T-helper 2 cell treated with Interferon-gamma antibody and Interleukin-4, amounts not matched to agents 5 μg/mL and 100 μg/mL, for 36 hours (primary cell): ENCODE measurements at places on chromosomes 11 and 22.

- no peak for DNase-seq
Observed at GRCh38 chr11:9765320-9766101, 101.6 kb downstream of the SWAP70 start.

DNA sequence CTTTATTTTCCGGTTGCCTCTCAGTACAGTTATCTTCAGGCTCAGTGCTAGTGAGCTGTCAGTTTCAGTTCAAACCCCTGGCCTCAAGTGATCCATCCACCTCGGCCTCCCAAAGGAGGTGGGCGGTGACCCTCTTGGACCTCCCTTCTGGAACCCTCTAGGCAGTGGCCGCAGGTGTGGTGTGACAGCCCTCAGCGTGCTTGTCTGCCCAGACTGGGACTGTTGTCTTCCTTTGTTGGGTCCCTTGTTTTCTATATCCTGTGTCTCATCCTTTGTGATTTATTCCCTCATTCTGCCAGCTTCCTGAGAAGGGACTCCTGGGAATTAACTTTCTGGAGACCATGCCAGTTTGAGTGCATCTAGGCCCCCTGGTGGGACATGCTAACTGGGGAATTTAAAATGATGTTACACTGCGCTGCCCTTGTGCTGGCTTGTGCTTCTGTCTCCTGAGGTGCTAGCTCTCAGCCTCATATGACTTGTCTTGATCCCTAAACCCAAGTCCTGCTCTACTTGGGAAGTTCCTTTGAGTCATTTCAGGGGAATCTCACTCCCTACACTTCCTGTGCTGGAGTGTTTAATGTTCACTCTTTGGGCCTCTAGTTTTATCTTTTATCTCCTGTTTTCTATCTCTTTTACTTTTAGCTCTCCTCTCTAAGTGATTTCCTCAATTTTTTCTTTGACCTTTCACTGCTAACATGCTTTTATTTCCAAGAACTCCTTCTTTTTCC lies 19.4 kb downstream of the MED15 start:
- DNase-seq, result no peak

DNA sequence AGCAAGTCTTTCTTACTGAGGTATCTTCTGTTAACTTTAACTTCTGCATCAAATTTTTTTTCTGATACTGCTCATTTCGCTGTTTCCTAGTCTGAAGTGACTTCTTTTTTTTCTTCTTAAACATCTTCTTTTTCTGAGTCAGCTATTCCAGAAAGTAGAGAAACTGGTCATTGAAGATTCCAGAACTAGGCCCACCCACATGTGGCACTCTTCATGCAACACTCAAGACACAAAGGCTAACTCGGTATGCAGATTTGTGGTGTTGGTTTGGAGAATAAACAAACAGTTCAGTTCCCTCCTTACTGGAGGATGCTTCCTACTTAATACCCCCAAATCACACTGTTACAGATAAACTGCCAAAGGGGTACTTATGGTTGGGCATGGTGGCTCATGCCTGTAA lies 25.2 kb upstream of the MTCH2 start:
- no peak for DNase-seq

- no peak for DNase-seq
Observed at GRCh38 chr11:17389957-17390649, 1.6 kb upstream of the KCNJ11 start.

- no peak for DNase-seq
Observed at GRCh38 chr11:7871056-7871455, 60.0 kb downstream of the OR10A6 start.

GRCh38 chr11:78187366-78188285 lies 800 bp downstream of the KCTD21 start:
- peak; percentile 87 for DNase-seq

GRCh38 chr11:79794484-79795393 lies 353.9 kb upstream of the TENM4 start:
- DNase-seq, result no peak

GRCh38 chr11:106281455-106282173 lies 204.2 kb downstream of the AASDHPPT start:
- DNase-seq, result no peak

- DNase-seq, result peak; percentile 59
Observed at GRCh38 chr11:133966921-133967598, 10.3 kb upstream of the IGSF9B start.

- no peak for DNase-seq
Observed at GRCh38 chr11:22930816-22931594, 70.7 kb upstream of the CCDC179 start.

DNA sequence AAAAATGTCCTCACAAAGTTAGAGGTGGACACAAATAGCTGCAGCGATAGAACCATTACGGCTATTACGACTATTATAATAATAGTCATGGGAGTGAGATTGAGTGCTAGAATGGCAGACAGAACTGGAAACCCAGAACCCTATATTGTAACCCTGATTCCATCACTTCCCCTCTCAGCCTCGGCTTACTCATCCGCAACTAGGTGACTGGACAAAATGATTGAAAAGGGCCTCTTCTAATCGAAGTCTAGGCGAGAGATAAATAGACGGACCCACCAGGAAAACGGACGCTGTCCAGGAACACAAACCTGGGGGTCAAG lies 629 bp downstream of the PSMA1 start:
- DNase-seq, result no peak

DNA sequence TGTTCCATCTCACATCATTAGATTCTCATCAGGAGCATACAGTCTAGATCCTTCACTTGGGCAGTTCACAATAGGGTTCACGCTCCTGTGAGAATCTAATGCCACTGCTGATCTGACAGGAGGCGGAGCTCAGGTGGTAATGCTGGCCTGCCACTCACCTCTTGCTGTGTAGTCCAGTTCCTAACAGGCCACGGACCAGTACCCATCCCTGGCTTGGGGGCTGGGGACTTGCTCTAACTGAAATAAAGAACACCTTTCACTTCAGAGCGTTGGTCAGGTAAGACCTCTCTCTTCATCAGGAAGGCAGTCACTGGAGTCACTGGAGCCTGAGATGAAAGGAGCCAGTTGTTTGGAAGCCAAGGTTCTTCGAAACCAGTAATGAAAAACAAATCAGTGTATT lies 41.7 kb downstream of the PRMT3 start:
- DNase-seq, result no peak

- DNase-seq, result no peak
Observed at GRCh38 chr11:33445761-33446161, 188.6 kb downstream of the HIPK3 start.

DNA sequence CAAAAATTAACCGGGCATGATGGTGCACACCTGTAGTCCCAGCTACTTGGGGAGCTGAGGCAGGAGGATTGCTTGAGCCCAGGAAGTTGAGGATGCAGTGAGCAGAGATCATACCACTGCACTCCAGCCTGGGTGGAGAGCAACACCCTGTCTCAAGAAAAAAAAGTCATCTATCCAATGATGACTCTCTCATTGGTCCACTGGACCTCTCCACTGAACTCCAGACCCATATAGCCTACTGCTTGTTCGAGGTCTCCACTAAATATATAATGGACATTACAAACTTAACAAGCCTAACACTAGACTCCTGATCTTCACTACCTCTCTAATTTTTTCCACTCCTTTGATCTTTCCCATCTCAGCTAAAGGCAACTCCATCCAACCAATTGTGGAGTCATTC lies 33.5 kb upstream of the MTCH2 start:
- no peak for DNase-seq

DNA sequence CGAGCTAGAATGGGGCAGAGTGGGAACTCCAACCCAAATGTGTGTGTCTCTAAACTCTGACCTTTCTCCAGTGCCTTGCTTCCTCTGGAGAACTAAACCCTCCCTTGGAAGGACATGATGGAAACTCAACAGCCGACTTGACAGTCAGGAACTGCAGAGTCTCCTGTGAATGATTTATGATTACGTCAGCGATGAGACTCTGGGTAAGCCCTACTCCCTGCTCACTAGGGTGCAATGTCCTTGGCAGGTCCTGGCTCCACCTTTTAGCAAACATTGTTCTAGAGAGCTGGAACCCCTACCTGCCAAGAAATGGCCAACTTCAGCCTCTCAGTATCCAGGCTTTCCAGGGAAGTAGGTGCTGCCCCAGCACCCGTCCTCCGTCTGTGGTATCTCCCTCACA lies 96.1 kb upstream of the CD82 start:
- no peak for DNase-seq

DNA sequence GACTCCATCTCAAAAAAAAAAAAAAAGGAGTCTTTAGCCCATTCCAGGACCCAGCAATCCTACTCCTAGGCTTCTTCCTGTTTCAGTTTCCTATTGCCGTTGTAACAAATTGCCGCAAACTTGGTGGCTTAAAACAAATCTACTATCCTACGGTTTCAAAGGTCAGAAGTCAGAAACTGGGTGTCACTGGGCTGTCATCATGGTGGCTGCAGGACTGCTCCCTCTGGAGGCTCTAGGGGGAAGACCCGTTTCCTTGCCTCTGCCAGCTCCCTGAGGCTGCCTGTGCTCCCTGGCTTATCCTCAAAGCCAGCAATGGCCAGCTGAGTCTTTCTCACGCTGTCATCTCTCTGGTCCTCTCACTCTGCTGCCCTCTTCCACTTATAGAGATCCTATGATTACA lies 8.7 kb upstream of the DAGLA start:
- DNase-seq, result no peak

DNA sequence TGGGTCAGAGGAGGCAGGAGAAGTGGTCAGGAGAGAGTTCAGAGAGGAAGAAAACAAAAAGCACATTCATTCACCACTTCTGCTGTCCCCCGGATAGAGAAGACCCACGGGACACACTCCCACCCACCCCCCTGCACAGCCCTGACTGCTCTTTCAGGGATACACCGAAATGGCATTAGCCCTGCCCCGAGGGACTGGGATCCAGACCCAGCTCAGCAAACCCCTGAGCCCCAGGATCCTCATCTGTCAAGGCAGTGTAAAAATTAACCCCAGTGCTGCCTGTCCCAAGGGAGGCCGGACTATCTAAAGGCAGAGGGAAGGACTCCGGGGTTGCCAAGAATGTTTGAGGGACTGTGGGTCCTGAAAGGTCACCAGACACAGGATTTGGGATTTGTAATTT lies 31.2 kb downstream of the TPBGL start:
- no peak for DNase-seq

DNA sequence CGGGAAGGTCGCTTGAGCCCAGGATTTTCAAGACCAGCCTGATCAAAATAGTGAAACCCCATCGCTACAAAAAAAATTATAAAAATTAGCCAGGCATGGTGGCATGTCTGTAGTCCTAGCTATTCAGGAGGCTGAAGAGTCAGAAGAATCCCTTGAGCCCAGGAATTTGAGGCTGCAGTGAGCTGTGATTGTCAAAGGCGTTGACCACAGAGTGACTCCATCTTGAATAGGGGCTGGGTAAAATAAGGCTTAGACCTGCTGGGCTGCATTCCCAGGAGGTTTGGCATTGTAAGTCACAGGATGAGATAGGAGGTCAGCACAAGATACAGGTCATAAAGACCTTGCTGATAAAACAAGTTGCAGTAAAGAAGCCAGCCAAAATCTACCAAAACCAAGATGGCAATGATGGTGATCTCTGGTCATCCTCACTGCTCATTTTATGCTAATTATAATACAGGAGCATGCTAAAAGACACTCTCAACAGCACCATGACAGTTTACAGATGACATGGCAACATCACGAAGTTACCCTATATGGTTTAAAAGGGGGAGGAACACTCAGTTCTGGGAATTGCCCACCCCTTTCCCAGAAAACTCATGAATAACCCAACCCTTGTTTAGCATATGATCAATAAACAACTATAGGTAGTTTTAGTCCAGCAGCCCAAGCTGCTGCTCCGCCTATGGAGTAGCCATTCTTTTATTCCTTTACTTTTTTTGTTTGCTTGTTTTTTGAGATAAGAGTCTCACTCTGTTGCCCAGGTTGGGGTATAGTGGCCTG lies 2.8 kb upstream of the RDX start:
- DNase-seq, result no peak

GRCh38 chr11:66595245-66595904 lies 2.4 kb downstream of the CCS start:
- no peak for DNase-seq

DNA sequence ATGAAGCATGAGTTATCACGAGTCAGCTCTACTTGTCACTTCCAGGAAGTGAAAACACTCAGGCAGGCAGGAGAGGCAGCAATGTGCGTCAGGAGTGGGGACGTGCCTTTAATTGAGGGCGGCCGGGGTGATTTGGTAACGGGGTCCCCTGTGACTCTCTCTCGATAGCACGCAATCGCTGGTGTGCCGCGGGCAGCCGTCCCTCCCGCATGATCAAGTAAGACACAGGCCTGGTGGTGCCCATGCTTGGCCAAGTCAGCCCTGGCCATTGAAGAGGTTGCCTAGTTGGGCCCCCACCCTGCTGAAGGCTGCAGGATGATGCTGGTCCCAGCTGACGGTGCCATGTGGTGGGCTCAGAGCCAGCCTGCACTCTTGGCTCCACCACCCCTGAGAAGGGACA lies 29.7 kb downstream of the CACNG2 start:
- no peak for DNase-seq

GRCh38 chr11:70243912-70244652 lies 26.4 kb upstream of the PPFIA1 start:
- no peak for DNase-seq

- no peak for DNase-seq
Observed at GRCh38 chr22:19599626-19600243, 75.5 kb upstream of the CLDN5 start.

- DNase-seq, result no peak
Observed at GRCh38 chr22:38951734-38952133, 5.7 kb upstream of the APOBEC3A start.

- no peak for DNase-seq
Observed at GRCh38 chr11:16993495-16993894, 20.7 kb downstream of the PLEKHA7 start.

DNA sequence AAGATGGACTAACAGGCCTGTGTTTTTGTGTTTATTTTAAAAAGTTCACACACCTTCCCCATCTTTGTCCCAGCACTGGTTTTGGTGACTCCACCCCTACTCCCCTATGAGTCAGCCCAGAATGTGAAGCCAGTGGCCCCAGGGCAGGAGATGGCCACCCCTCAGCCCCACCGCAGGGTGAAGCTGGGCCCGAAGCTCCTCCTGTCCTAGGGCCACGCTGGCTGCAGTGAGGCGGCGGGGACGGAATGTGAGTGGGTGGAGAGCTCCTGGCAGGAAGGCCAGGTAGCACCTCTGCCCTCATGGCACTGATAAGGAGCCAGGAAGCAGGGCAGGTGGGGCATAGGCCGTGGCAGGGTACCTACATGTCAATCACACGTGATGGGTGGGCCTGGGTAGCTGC lies 39.9 kb downstream of the SGSM3 start:
- DNase-seq, result no peak
